ENCODE measurements at places on chromosomes 6 and 20. TPM values are rescaled to one million over a fixed set of nuclear protein-coding genes. Genes with fewer than 3 reads are reported as not detected.

Gene CLIC5
- not detected for total RNA-seq

Gene DBNDD2
- total RNA-seq = 35.7 TPM

Gene DACT2
- 0.16 TPM for total RNA-seq

Gene SLC32A1
- not detected for total RNA-seq

Gene OR12D3
- not detected for total RNA-seq

Gene COL12A1
- 205 TPM for total RNA-seq

Data from hair follicular keratinocyte (primary cell).